ENCODE measurements at places on chromosomes 5 and 9. TPM values are rescaled to one million over a fixed set of nuclear protein-coding genes. Genes with fewer than 3 reads are reported as not detected.

Gene CCL19
- total RNA-seq: 0.35 TPM

Gene BNC2
- total RNA-seq: 3.4 TPM

Gene ST8SIA4
- total RNA-seq: 0.87 TPM

Gene SOWAHA
- total RNA-seq: 1.5 TPM

Gene PPP2R2B
- total RNA-seq: 0.67 TPM

Gene GMCL2
- total RNA-seq: not detected

Gene ESM1
- not detected for total RNA-seq

Gene RGMB
- 15.3 TPM for total RNA-seq

Gene PCDHA5
- 0.92 TPM for total RNA-seq

Gene FRMPD1
- 0.22 TPM for total RNA-seq
